Fibroblast of skin of scalp (primary cell): ENCODE measurements at places on chromosomes 6 and 20.

DNA sequence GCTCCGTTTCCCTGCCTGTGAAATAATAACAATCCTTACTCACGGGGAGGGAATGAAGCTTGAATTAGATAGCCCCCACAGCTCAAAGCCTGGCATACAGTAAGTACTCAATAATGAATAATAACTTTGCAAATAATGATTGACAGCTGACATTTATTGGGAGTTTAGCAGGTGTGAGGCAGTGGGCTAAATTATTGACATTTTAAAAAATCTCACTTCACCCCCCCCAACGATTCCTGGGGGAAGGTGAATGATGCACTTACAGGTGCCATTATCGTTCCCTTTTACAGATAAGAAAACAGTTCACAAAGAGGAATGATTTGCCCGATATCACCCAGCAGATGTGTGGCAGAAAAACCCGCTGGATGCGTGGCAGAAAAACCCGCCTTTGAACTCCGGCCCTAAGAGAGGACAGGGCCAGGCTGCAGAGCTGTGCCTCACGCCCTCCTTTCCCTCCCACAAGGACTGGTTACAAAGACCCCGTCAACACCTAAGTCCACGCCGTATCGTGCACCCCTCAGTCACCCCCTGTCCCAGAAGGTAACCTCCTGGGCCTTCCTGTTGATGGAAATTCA is 114.2 kb upstream of the PTPN1 start:
- DNase-seq, result no peak

- no peak for DNase-seq
These were observed 16.7 kb upstream of the B3GAT2 start for GRCh38 chr6:70973604-70974003.

GRCh38 chr6:158500016-158500735 is 59.7 kb upstream of the TMEM181 start:
- peak; percentile 28 for DNase-seq

- DNase-seq, result peak; percentile 81
These were observed 51.1 kb downstream of the ARID1B start for GRCh38 chr6:156828280-156828703.

DNA sequence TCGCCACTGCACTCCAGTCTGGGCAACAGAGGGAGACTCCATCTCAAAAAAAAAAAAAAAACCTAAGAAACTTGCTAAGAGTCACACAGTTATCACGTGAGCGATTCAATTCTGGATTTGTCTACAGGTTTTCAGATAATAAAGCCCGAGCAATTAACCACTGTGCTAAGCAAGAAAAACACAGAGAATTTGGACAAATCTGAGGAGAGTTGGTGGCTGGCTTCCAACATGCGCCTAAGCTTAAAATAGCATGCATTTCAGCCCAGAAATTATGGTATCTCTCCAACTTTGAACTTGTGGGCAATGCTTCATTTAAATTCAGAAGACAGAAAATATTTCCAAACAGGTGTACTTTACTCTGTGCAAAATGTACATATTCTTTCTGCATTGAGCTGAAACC is 232.9 kb downstream of the TSHZ2 start:
- DNase-seq, result no peak

GRCh38 chr6:150729188-150729748 is 129.6 kb downstream of the PLEKHG1 start:
- no peak for DNase-seq

DNA sequence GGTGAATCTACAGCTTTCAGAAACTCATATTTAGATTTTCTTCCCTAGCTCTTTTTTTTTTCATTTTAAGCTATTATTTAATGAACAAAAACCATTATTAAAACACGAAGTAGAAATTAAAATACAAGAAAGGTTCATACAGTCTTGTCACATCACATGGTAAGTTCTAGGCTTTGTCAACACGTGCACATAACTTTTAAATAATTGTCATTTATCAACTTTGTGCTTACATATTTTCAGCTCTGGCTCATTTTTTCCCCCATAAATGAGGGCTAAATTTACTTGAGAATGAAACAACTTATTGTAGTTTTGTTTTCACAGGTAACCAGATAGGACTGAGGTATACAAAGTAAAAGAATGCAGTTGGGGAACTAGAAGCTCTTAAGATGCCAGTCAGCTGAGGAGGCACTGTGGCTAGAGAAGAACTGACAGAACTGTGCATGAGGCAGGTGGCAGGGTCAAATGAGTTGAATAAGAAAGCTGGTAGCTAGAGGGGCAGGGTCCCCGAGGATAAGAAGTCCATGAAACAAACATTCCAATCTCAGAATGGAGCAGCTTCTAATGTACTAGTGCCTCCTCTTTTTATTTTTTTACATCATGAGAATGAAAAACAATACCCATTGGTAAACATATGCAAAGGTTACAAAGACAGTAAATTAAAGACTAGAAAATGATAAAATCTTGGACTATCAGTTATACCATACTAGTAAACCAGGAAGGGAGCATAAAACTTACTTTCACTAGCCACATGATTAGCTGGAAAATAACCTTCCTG is 141.5 kb downstream of the MYB start:
- no peak for DNase-seq

DNA sequence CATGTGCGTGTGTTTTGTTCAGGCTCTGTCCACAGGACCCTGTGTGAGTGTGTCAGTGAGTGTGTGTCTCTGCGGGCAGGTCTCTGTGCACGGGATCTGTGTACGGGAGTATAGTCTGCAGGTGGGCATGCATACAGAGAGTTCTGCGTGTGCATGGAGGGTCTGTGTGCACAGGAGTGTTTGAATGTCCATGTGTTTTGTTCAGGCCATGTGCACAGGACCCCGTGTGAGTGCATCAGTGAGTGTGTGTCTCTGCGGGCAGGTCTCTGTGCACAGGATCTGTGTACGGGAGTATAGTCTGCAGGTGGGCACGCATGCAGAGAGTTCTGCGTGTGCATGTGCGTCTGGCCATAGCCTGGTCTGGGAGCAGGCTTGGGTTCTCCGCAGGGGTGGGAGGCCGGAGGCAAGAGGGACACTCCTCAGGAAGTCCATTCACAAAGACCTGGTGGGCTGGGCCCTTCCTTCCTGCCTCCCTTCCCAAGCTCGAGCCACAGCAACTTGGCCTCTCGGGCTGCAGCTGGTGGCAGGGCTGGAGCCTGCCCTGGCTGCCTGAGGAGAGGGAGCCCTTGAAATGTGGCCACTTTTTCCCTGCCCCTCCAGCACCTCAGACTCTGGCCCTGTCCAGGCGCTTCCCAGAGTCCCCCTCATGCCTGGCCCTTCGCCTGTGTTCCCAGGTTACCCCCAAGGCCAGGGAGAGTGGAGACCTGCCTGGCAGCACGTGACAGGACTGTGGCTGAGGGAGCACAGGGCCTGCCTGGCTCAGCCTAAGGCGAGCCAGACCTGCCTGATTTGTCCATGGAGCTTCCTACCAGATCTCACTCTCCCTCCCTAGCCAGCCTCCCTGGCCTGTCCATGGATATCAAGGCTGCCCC is 6.8 kb downstream of the HSPA12B start:
- DNase-seq, result no peak

DNA sequence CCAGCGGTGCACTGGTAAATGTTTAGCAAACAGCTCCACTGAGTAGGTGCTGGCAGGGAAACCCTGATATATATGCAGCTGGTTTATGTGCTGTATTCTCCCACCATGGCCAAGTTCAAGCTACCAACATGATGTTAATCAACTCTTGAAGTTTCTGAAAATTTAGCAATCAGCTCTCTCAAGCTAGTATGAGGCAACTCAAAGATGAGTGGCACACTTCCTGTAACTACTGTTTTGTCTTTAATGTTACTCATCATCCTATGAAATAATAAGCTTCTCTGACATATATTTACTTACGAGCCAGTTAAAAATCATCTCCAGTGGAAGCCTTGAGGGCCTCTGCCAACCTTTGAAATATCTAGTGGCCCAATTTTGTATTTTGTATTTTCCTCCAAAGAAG is 54.7 kb downstream of the TRMT6 start:
- no peak for DNase-seq

DNA sequence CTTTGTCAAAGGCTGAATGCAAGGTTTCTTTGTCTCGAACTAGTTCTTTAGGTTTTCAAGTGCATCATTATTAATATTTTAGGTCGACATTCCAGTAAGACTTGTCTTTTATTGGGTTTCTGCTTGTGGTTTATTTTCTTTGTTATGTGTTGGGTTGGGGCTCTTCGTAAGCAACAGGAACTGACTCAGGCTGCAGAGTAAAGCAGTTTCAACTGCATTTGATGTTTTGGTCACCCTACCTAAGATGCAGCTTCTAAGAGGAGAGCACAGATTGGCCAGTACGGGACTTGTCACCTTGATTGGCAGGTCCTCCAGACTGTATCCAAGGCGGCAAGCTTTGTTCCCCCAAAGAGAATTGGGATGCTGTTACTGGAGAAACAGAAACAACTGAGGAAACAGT is 149.5 kb upstream of the SULF2 start:
- DNase-seq, result no peak

DNA sequence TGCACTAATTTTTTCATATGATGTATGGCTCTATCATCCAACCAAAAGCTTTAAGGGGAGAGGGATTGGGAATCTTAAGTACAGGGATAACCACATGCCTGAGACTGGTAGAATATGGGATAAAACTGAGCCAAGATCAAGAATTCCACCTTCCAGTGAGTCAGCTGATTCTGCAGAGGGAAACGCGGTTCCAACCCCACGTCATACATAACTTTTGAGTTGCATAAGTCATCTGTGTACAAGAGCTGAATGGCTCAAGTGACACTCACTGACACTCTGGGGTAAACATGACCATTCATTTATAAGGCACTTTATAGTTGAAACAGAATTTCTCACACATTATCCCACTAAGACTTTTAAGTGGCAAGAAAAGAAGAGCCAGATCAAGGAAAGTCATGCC is 16.4 kb downstream of the TRIM27 start:
- DNase-seq, result peak; percentile 69

- no peak for DNase-seq
These were observed 271.1 kb downstream of the CDH4 start for GRCh38 chr20:61523145-61523544.

- DNase-seq, result peak; percentile 74
These were observed 6.1 kb upstream of the IFT52 start for GRCh38 chr20:43584448-43585136.
